ENCODE measurements at places on chromosomes 5 and 9.

- DNase-seq: no peak
Observed at GRCh38 chr9:14025741-14026140, 288.2 kb downstream of the NFIB start.

GRCh38 chr5:176888016-176888864 is 10.9 kb downstream of the HK3 start:
- DNase-seq: no peak

- DNase-seq: no peak
Observed at GRCh38 chr9:99039505-99040182, 65.3 kb upstream of the TGFBR1 start.

DNA sequence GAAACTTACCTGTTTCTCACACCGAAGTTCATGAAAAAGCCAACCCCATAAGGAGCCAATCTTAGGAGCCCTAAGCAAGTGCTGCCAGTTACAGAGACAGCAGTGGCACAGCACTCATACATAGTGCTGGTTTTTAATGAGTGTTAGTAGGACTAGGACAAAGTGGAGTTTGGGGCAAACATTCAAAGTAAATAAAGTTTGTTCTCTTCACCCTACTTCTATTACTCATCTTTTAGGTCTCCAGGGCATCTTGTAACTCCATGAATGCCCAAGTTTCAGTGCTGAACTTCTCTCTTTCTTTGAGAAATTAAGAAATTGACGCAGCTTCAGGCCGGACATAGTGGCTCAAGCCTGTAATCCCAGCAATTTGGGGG is 584.7 kb downstream of the EBF1 start:
- DNase-seq: no peak

- no peak for DNase-seq
Observed at GRCh38 chr9:137711678-137712105, 92.9 kb downstream of the EHMT1 start.

- no peak for DNase-seq
Observed at GRCh38 chr9:121362813-121363621, 7.0 kb downstream of the STOM start.

DNA sequence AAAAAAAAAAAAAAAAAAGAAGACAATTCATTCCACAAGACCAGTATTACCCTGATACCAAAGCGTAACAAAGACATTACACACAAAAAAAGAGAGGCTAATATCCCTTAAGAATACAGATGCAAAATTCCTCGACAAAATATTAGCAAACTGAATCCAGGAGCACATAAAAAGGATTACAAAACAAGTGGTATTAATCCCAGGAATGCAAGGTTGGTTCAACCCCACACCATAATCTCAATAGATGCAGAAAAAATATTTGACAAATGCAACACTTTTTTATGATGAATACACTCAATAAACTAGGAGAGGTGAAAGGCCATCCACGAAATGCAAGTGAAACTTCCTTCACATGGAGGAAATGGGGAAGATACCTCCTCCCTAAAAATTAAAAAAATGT is 80.1 kb upstream of the TLR4 start:
- no peak for DNase-seq

- no peak for DNase-seq
Observed at GRCh38 chr9:130662970-130663257, 1.5 kb upstream of the PRDM12 start.

DNA sequence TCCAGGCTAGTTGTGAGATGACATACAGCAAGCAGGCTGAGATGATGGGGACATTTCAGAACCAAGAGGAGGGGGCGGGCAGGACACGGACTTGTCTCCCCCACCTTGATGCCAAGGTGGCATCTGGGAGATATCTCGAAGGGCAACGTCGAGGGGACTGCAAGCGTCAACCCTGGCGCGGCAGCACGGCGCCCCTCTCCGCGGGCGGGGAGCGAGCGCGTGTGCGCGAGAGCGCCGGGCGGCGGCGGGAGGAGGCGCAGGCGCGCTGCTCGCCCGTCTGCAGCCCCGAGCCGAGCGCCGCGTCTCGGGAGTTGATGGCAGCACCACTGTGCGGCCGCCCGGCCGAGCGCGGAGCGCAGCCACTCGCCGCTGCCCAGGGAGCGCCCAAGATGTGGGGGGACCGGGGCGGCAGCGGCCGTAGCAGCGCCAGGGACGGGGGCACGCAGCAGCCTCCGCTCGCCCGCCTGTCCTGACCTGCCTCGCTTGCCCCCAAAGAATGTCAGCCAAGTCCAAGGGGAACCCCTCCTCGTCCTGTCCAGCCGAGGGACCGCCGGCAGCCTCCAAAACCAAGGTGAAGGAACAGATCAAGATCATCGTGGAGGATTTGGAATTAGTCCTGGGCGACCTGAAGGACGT is at the start of gene PRR16:
Gene PRR16 (plus strand): TSS at position 310 of the 636 bp plus-strand sequence.
- peak; percentile 75 for DNase-seq

DNA sequence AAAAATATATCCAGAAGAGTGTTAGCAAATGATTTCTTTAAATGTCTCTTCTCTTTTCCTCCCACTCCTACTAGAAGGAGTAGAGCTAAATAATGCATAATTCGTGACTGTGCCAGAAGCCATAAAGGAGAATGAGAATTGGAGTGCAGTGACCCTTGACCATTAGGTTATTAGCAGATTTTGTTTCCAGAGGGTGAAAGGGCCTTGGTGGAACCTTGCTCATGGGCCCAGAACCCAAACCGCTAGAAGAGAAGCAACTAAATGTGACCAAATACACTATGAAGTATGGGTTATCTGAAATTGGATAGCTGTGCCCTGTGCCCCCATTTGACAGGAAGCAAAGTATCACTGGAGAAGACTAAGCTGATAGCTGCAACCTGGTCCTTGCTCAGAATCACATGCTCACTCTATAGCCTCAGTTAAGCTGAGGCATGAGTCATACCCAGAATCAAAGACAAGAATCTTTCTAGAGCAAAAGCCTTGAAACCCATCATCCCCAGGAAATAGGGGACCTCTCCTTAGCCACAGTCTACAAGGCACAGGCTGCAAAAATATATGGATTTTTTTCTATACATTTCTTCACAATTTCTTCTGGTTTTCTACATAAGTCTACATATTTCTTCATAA is 36.3 kb downstream of the CAPSL start:
- DNase-seq: no peak

- no peak for DNase-seq
Observed at GRCh38 chr5:140565024-140565779, 574 bp downstream of the SLC35A4 start.

All from right kidney (tissue), 9 donors.